ENCODE measurements at places on chromosomes 3 and 15. TPM values are rescaled to one million over a fixed set of nuclear protein-coding genes. Genes with fewer than 3 reads are reported as not detected.

GRCh38 chr3:56622381-56622780 is 60.7 kb downstream of the TASOR start:
- H3K4me3 ChIP-seq, result no peak overlapping the region
- H3K36me3 ChIP-seq, result peaks cover 2% of the 10 kb centered on the region
- DNase-seq, result no peak
- no peaks in the 10 kb centered on the region for H3K4me1 ChIP-seq

GRCh38 chr3:118267588-118267987 is 767.1 kb downstream of the IGSF11 start:
- H3K4me3 ChIP-seq, result no peak overlapping the region
- H3K27ac ChIP-seq, result no peak overlapping the region
- H3K27me3 ChIP-seq, result no peaks in the 10 kb centered on the region

Gene SOX14
- not detected for total RNA-seq

- no peak overlapping the region for H3K27ac ChIP-seq
- H3K27me3 ChIP-seq, result no peaks in the 10 kb centered on the region
- DNase-seq, result no peak
- H3K4me1 ChIP-seq, result no peaks in the 10 kb centered on the region
- H3K36me3 ChIP-seq, result no peaks in the 10 kb centered on the region
Observed at GRCh38 chr3:175059788-175060187, 200.7 kb downstream of the NAALADL2 start.

Gene IFT122
- 14.9 TPM for total RNA-seq

Gene C3orf38
- total RNA-seq, result 16.0 TPM

Gene ACAP2
- total RNA-seq, result 23.0 TPM

Gene TMEM266
- 1.3 TPM for total RNA-seq

Gene THAP10
- total RNA-seq, result 0.42 TPM

DNA sequence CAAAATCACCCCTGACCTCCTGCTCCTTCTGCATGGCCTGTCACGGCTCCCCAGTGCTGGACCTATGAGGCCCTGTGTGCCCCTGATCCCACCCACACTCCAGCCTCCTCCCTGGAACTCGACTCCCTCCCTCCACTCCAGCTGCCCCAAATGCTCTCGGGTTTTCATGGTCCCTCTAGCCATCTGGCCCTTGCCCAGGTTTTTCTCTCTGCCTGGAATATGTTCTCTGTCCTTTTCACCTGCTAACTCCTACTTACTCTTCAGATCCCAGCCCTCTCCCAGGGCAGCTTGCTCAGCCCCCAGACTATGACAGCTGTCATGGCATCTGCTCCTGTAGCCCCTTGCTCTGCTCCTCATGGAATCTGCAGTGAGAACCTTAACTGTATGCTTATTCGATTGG is 30.3 kb downstream of the DUSP7 start:
- no peak overlapping the region for H3K4me3 ChIP-seq
- H3K27ac ChIP-seq, result no peak overlapping the region
- H3K27me3 ChIP-seq, result no peaks in the 10 kb centered on the region
- H3K36me3 ChIP-seq, result no peaks in the 10 kb centered on the region
- DNase-seq, result no peak

Gene SLC24A5
- not detected for total RNA-seq

DNA sequence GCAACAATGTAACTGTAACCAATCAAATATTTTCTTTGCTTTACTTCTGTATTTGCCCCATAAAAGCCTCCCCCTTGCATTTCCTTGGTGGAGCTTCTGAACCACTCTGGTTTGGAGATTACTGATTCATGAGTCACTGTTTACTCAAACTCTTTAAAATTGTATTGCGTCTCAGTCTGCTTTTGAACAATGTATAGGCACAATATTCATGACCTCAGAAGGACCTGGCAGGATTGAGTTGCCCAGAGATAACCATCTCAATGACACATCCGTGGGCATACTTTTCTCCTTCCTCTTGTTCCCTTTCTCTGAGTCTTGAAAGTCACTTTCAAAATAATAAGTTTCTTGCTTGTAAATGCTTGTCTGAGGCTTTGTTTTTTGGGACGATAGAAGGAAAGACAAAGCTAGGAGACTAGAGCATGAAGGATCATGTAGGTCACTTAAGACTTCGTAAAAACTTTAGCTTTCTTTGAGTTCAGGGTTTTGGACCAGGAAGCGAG is 57.1 kb upstream of the POU1F1 start:
- DNase-seq, result no peak
- no peaks in the 10 kb centered on the region for H3K36me3 ChIP-seq
- H3K27ac ChIP-seq, result no peak overlapping the region
- H3K4me3 ChIP-seq, result no peak overlapping the region

Gene ATP13A4
- total RNA-seq, result 2.7 TPM

GRCh38 chr3:127097072-127097405 is 95.9 kb upstream of the PRR23E start:
- no peaks in the 10 kb centered on the region for H3K4me1 ChIP-seq
- no peaks in the 10 kb centered on the region for H3K36me3 ChIP-seq
- H3K27ac ChIP-seq, result no peak overlapping the region
- no peak for DNase-seq
- H3K27me3 ChIP-seq, result no peaks in the 10 kb centered on the region

Gene GOLGA8N
- total RNA-seq, result 4.7 TPM

DNA sequence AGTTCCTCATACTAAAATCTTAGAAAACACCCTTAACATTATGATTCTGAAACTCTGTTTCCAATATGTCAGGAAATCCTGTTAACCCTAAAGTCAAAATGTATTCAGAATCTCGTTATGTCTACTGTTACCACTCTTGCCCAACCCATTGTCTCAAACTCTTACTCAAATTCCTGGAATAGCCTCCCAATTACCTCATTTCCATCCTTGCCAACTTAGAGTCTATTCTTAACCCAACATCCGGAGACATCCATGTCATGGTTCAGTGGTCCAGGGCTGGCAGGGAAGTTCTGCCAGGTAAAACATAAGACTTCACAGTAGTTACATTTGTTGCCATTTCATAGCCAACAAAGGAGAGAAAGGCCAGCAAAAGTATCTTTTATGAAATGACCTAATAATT is 593.9 kb downstream of the PYDC2 start:
- H3K36me3 ChIP-seq, result no peaks in the 10 kb centered on the region
- no peak overlapping the region for H3K27ac ChIP-seq
- no peak for DNase-seq
- H3K4me1 ChIP-seq, result no peaks in the 10 kb centered on the region

- no peak for DNase-seq
- H3K27me3 ChIP-seq, result no peaks in the 10 kb centered on the region
- H3K4me3 ChIP-seq, result no peak overlapping the region
- H3K36me3 ChIP-seq, result no peaks in the 10 kb centered on the region
- no peak overlapping the region for H3K27ac ChIP-seq
- H3K4me1 ChIP-seq, result no peaks in the 10 kb centered on the region
Observed at GRCh38 chr3:40045051-40045450, 235.6 kb downstream of the MYRIP start.

Gene PRR20G
- not detected for total RNA-seq

Gene AMT
- total RNA-seq, result 23.2 TPM

GRCh38 chr15:87672309-87673288 is 583.9 kb downstream of the NTRK3 start:
- no peak overlapping the region for H3K4me3 ChIP-seq
- DNase-seq, result no peak
- H3K36me3 ChIP-seq, result no peaks in the 10 kb centered on the region
- no peak overlapping the region for H3K27ac ChIP-seq

Gene FOXB1
- not detected for total RNA-seq
